ENCODE measurements at places on chromosomes 2 and 18.

DNA sequence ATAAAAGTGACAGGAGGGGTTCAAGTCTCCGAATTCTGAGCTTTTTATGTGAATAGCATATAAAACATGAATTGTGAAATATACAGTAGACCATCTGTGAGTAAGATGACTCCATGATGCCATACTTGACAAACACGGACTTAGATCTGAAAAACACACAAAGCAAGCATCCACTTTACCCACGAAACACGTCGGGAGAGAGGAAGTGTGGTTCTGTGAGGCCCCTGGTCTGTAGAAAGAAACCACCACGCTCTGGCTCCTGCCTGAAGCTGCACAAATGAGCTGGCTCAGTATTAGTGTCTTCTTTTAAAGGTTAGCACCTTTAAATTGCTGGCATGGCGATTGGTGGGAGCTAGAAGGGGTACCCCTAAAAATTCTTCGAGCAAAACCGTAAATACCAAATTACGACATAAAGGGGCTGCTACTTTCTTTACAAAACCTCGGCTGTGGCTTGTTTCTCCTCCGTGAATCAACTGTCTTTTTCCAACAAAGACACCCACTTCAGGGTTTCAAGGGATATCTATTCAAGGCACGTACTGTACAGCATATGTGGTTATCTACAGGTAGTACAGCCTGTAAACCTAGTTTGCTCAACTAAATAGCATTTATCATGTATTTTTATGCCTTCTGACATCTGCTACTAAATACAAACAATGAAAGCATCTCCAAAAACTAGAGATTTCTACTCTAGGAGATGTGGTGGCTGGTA is 70.9 kb downstream of the AFF3 start:
- no peak for DNase-seq

DNA sequence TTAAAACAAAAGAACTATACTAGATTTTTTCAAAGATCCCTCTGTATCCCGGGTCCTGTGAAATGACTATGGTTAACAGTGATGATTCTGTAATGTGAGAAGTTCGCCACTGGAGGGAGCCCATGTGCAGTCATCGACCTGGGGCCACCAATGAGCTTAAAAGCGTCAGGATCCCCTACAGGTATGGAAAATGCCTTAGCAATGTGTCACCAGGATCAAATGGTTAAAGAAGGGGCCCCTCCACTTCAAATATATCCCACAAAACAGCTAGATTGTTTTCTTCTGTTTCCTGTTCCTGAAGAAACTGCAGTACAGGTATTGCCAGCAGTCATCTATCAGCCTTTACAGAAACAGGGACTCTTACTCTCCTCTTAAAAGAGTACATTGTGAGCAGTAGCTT is 15.3 kb downstream of the CHRNA1 start:
- peak; percentile 49 for DNase-seq

GRCh38 chr2:231387904-231388724 is 7.4 kb upstream of the B3GNT7 start:
- no peak for DNase-seq

DNA sequence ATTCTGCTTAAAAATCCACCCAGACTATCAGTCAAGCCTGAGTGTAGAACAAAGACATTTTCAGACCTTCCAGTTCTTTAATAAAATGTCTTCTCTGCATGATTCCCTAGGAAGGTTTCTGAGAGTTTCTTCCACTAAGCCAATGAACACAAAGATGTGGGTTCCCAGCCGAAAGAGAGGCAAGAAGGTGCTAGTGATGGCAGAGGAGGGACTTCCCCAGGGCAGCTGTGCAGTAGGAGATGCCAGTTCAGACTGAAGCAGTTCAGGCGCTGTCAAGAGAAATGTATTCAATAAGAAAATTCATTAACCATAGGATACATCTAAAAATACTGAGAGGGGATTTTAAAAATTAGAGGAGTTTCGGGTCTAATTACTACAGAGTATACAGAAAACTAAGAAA is 83.3 kb downstream of the RND3 start:
- no peak for DNase-seq

DNA sequence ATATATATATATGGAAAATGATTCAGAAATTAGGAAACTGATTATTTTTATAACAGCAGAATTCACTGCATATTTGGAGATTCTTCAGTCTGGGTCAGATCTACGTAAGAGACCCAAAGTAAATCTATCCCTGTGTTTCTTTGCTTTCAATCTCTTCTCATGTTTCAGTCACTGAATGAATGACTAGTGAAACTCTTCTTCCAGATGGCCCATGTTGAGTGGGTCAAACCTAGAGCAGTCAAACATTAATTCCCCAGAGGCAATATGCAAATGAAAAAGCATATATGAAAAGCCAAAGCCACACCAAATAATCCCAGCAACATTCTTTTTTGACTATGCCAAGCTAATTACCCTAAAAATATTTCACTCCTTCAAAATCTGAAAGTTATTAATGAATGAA is 317.3 kb downstream of the RBM43 start:
- DNase-seq: no peak

DNA sequence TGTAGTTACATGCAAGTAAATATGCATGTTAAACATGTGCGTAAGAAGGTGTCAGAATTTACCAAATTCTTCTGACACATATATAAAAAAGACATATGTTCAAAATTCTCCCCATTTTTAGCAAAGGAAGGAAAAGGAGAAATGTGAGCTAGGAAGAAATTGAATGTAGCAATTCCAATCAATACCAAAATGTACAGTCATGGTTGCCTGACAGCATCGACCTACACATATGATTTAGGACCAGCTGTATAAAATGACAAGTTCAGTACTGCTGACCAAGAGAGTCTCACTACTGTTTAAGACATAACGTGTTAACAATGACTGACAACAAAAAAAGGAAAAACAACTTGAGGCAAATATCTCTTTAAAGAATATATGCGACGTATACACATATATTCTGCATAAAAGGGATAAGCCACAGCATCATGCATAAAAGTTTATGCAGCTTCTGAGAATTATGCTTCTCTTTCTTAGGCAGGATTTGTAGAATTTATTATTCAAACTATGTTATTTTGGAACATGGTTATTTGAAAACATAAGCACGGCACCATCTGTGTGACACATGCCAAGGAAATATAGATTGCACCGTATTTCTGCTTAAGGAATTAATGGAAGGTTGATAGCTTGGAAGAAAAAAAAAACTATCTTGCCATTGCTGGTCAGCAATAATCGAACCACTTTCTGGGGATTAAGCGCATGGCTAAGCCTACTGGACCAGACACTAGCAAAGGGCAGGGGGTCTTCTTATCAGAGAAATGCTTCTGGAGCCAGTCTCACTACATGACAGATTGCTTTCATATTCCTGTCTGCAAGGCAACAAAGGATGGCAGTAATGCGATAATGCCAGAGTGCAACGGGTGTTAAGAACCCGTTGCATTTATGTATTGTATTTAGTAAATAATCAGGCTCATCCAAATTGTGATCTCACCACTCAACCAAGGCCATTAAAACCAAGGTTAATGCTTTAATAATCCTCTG is 154.0 kb downstream of the WDPCP start:
- no peak for DNase-seq

DNA sequence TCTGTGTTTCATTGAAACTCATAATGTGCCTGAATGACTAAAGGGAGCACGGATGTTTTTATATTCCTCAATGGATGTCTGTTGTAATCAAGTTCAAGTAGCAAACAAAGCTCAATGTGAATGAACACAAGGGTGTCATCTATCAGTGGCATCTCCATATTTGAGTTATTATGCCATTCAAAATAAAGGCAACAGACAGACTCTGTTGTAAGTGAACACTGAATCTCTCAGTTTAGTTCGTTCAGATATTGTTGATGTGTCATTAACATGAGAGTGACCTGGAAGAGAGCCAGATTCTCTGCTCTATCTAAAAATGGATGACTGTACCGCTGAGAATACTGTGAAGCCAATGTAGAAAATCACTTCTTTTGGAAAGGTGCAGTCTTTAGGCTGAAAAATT is 118.7 kb downstream of the NUP35 start:
- no peak for DNase-seq

DNA sequence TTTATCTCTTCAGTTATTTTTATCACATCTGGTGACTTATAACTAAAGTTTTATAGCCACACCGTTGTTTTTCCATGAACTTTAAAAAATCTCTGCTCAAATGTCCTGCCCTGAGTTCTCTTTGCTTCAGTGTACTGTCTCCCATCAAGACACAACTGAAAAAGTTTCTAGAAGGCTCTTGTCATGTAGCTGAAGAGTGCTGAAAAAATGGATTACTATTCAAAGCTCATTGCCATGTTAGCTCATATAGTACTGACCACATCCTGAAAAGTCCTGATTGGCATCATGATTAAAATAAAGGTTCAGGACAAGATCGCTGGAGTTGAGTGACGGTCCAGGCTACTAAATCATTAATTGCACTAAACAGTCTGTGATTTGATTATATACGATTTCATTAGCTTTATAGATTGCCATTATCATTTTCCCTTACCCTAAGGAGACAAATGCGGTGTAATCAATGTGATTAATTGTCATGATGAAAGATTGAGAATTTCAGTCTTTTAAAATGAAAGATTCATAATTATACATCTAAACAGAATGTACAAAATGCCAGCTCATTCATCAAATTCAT is 62.2 kb downstream of the MFSD6 start:
- no peak for DNase-seq

GRCh38 chr2:96687711-96688640 is 45.4 kb downstream of the FER1L5 start:
- DNase-seq: no peak

DNA sequence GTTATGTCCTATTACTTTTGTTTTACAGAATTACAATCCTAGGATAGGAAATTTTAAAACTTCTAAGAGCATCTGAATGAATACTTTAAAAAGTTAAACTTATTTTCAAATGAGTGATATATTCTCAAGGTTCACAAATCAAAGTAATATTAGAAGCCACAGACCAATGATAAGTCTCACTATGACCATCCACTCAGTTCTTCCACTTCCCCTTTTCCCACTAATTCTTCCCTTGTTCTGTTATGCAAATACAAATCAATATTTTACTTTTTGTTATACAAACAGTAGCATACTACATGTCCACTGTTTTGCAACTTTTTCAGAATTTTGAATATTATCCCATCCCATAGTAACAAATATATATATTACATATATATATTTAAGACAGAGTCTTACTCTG is 20.2 kb downstream of the USP37 start:
- DNase-seq: no peak

DNA sequence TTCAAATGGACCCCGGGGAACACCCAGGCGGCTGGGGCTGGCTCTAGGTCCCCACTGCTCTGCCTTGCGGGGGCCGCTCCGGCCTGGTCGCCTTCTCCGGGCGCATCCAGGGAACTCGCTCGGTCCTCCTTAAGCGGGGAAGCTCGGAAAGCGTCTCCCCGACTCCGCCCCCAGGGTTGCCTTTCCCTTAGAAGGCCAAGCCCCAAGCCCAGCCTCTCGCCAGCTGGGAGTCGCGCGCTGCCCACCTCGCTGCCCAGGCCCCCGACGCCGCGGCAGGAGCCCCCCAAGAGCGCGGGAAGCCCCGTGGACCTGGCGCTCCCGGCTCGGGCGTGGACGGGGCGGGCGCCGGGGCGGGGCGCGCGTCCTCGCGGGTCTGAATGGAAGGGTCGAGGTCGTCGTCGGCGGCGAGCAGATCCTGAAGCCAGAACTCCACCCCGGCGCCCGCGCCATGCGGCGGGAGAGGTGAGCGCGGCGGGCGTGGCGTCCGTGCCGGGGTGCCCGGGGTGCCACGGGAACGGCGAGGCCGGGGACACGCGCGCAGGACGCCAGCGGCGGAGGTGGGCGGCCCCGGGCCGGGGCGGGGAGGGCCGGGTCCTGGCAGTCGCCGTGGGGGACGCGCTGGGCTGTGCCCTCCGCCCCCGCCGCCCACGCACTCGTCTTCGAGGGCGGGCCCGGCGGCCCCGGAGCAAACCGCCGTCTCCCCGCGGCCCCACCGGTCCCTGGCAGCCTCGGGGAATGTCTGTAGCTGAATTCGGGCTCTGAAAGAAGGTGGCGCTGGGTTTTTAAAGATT is at the start of gene BOK:
Gene BOK, plus strand, starts transcription at position 214 of the 791 bp plus-strand sequence. CDS start 739 bp downstream, outside the sequence.
- no peak for DNase-seq

DNA sequence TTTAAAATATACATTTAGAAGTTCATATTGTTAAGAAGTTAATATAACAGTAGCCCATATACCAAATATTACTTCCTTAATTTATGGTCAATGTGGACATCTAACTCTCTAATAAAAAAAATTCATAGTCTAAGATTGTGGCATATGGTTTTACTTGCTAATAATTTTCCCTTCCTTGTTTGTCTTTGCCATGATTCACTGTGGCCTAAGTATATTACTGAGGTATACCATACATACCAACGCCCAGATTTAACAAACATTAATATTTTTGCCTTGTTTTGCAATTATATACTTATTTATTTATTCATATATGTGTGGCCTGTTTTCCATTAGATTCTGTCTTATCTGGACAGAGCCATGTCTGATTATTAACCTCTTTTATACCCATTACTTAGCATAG is 54.6 kb upstream of the CCDC150 start:
- DNase-seq: no peak

DNA sequence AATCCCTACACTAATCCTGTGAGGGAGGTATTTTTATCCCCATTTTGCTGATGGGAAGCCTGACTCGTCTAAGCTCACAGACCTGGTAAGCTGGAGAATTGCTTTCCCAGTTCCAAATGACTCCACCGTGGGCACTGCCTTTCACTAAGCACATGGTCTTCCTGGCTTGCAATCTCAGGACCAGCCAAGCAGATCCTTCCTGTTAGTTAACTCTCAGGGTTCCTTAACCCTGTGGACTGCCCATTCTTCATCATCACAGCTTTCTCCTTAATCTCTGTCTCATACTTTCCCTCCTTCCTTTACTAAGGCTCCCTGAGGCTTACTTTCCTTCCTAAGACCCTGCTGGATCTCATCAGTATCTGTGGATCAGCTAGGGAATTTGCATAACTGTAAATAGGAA is 122.2 kb upstream of the ZEB2 start:
- no peak for DNase-seq

GRCh38 chr2:203705178-203705577 is 1.3 kb upstream of the CD28 start:
- DNase-seq: no peak

- DNase-seq: no peak
Observed at GRCh38 chr2:68387408-68388350, 22.6 kb downstream of the PLEK start.

DNA sequence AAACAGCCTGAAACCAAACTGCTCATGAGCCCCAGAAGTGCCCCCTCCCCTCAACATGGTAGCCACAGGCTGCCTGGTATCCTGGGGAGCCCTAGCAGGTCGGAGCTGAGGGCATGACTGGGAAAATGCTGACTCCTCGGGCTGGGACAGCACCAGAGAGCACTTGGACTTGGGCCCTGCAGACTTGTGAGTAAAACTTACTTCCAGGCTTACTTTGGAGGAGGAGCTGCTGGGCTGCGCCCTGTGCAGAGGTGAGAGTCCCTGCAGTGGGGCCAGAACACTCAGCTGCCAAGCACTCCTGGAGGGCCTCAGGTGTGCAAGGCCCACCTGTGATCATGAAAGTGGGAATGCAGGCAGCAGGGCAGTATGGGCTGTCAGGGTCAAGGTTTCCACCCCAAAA is 119.4 kb downstream of the SEPTIN10 start:
- DNase-seq: no peak

DNA sequence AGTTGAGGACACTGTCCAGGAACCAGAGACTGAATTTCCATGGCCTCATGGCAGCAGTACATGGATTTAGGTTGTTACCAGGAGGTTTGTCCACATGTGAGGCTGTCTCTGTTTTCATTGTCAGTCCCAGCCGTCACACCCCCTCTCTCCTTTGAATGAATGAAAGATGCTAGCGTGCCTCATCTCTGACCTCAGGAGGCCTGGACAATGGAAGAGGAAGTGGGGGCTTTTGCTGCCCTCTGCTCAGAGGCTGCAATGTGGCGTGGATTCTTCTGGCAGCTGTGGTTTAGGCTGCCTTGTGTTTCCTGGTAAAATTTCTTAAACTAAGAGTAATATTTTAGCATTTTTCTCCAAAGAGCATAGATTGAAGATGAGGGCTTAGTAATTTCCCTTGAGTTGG is 47.5 kb downstream of the RAB31 start:
- no peak for DNase-seq

Data from activated CD8-positive, alpha-beta memory T cell treated with anti-CD3 and anti-CD28 coated beads for 1 hour (primary cell).